ENCODE measurements at places on chromosomes 2 and 18. TPM values are rescaled to one million over a fixed set of nuclear protein-coding genes. Genes with fewer than 3 reads are reported as not detected.

SAG gene
- not detected for total RNA-seq

- no peak for DNase-seq
These were observed 87.1 kb downstream of the MYOM1 start for GRCh38 chr18:3132700-3133099.

- DNase-seq: no peak
These were observed 19.7 kb downstream of the DARS1 start for GRCh38 chr2:135965756-135966155.

HDHD2 gene
- 44.4 TPM for total RNA-seq

- DNase-seq: no peak
These were observed 19.8 kb downstream of the EPHA4 start for GRCh38 chr2:221552291-221552690.

- DNase-seq: no peak
These were observed 11.4 kb downstream of the PPIL3 start for GRCh38 chr2:200877443-200877842.

GRCh38 chr2:69241093-69241492 is 145.9 kb downstream of the GFPT1 start:
- DNase-seq: no peak

DSG4 gene
- not detected for total RNA-seq

KIF1A gene
- total RNA-seq: 49.4 TPM

DNA sequence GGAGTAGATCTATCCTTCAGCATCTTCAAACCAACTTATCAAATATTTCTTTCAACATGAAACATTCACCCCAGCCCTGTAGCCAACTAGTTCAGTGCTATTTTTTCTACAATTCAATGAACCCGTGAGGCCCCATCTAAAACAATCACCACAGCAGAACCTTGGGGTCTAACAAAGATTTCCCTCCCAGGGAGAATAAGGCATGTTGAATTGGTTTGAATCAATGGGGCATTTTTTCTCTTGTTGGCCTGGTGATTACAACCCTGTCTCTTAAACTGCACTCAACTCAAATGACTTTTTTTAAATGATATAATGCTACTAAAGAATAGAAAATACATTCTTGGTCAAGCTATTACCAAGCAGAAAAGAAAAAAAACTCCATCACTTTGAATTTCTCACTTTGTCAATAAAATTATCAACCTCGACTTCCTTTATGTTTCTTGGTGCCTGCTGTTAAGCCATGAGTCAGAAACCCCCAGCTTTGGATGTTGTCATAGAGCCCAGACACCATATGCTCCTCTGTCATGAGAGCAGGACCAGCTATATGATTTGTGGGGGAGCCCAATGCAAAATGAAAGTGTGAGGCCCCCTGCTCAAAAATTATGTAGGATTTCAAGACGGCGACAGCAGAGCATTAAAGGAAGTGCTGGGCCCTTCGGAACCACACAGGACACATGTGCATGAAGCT is 282.4 kb downstream of the MEIS1 start:
- no peak for DNase-seq

DIPK1C gene
- 0.20 TPM for total RNA-seq

DNA sequence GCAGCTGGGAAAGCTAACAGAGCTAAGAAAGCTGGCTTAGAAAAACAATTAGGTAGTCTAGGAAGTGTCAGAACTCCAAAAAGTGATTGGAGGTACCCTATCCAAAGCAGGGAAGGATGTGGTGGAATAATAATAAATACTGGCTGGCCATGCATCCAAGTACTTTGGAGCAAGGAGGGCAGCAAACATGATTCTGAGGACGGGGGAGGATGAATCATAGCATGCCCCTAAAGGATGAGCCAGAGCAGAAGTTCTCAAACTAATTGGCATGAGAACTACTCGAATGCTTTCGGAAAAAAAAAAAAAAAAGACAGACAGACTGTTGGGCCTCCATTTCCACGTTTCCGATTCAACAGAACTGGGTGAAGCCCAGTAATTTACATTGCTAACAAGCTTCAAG is 2.4 kb downstream of the CWC22 start:
- no peak for DNase-seq

KRTCAP3 gene
- total RNA-seq: not detected

POTEC gene
- not detected for total RNA-seq

ZNF892 gene
- 7.7 TPM for total RNA-seq

IHH gene
- total RNA-seq: not detected

DNA sequence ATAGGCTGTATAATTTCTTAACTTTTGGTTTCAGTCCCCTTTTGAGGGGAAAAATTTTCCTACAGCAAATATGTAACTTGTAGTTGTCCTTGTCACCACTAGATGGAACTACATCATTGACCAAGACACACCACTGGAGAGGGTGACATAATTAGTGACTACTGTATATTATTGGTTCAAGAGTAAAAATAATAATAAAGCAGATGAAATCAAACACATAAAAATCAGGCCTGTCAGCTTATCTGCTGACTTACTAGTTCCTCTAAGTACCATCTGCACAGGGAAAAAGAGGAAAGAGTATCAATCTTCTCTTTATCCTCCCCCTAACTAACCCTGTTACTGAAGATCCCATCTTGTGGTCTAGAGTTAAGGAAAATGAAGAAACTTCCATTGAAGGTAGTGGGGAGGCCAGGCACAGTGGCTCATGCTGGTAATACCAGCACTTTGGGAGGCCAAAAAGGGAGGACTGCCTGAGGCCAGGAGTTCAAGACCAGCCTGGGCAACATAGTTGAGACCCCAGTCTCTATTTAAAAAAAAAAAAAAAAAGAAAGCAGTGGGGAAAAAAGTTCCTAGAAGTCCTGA is 29.6 kb upstream of the ENOSF1 start:
- DNase-seq: no peak

DNA sequence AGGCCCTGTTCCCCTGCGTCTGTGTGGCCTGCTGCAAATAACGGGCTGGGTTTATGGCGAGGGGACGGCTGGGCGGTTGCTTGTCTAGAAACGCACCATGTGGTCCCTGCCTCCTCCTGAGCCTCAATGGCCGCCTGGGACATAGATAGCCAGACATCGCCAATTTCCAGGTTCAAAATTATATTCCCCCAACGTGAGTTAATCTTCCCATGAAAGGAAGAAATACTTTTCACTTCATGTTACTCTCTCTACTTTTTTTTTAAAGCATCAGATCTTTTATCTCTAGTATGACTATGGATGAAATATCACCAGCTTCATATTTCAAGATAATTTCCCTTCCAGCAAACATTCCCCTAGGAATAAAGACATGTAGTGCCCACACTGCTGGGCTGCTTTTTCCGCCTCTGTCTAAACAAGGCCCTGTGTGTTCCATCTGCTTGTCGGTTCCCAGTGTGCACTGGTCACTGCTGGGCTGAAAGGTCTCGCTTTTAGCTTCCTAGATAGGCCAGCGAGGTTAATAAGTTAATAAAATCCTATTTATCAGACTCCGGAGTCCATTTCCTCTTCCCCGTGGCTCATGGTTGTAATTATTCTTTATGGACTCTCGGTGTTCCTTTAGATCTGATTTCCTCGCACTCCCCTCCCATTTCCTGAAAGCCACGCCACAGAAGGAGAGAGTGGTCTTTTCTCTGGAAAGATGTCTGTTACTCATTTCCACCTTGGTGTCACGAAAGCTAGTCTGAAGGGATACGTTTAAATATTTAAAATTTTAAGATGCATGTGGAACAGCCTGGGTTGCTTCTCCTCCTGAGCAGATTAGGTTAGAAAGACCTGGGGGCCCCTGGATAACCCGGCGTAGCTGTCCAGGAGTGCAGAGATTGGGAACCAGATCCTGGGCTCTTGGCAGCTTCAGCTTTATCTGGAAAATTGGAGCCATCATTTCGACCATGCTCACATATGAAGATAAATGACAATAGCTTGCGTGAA is 196.6 kb upstream of the COPS8 start:
- DNase-seq: no peak
